ENCODE measurements at places on chromosomes 1 and 21.

DNA sequence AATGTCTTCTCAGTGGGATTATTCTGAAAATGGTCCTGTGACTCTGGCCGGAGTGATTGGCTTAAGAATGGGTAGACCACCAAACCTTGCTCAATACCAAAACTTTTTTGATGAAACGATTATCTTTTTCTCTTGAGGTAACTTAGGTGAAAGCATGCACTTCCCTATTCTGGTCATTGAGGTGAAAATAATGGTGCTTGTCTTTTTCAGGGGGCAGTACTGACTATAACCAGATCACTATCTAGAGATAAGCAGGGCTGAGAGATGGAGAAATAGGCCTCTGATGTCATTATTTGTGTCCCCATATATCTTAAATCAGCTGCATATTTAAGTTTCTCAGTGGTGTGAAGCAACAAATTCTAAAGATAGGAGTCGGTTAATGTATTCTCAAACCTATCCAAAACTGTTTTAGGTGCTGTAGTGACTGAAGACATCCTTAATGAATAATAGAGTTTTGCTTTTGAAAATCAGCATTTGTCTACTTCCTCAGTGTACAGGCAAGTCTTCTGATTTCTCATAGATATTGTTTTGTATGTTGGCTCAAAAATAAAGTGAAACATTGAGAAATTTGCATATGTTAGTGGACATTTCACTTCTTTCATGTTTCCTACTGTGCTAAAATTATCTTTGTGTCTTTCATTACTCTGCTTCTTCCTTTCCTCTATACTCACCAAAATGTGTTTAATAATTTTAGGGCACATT lies 735.3 kb upstream of the ADGRL4 start:
- DNase-seq, result no peak

- peak; percentile 98 for DNase-seq
These were observed at the start of gene PLK3 for GRCh38 chr1:44799770-44800584. Gene PLK3 (plus strand): TSS chr1:44800377. CDS start chr1:44800464, 87 bp downstream.

DNA sequence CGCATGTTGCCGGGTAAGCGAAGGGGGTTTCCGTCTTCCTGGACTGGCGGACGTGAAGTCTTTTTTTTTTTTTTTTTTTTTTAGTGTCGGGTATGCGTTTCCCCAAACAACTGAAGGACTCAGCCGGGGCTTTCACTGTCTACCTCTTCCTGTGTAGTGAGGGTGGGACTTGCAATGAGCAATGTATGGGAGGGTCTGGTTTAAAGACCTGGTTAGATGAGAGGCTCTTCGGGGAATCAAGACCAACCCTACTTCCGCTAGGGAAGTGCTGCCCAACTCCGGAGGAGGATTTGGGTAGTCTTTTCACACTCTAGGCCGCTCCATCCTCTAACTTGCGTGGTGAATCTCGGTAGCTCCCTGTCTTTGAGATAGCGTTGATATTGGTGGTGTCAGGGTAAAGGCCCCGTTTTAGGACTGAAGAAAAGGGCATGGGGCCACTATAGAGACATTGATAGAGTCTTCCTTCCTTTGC lies 754 bp downstream of the PRRC2C start:
- peak; percentile 59 for DNase-seq

DNA sequence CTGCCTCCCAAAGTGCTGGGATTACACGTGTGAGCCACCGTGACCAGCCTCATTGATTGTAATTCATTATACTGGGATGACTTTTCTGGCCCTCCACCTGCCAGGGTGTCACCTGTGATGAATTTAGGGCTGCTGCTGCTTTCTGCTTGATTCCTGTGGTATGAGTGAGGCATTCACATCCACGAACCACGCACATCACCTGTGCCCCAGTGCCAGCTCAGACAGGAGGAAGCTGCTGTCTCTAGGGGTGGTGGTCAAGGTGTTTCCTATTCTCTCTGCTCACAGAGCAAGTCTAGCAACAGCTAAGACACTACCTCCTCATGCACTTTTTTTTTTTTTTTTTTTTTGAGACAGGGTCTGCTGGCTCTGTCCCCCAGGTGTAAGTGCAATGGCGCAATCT lies 12.3 kb upstream of the LDLRAD2 start:
- no peak for DNase-seq

GRCh38 chr1:112509005-112509659 lies 367 bp downstream of the WNT2B start:
- peak; percentile 6 for DNase-seq

DNA sequence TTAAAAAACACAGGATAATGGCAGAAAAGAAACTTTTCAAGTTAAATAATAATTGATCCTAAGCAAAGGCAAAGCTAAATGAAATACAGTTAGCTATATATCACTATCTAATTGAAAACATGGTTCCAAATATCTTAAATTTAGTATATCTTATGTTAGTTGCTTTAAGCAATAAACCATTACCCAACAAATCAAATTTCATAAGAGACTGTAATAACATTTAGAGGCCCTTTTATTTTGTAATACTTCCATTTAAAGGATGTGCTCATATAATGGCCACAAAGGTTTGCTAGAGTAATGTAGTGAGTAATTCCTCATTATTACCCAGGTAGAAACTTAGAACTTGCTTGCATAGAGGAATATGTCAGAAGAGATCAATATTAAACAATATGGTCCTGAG lies 32.3 kb downstream of the RPL5 start:
- no peak for DNase-seq

DNA sequence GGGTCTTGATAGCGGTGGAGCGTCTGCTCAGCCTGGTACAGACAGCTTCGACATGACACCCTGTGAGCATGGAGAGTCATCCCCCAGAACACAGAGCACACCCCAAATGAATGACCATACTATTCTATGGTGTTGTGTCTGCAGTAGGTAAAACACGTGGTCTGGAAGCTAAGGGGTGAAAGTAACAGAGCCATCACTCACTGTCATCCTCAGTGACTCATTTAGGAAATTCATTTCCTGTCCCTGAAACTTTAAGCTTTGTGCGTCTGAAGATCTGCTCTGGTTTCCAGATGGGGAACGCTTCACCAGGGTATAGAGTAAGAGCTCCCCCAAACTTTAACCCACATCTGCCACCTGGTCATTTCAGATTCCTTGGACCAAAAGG lies 94.8 kb upstream of the DISP3 start:
- no peak for DNase-seq

DNA sequence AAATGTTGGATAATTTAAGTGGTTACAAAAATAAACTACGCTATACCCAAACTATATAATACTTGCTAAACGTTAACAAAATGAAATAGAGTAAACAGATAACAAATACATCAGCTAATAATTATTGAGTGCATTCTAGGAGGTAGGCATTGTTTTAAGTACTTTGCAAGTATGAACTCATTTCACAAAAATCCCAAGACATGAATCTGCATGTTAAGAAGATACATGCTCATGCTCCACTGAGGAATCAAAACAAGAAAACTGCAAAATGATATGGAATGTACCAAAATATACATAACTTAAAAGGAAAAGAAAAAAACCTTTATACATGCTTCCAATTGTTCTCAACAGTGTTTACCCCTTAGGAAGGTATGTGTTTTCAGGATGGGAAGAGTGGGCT lies 2.5 kb downstream of the FRRS1 start:
- DNase-seq, result no peak

DNA sequence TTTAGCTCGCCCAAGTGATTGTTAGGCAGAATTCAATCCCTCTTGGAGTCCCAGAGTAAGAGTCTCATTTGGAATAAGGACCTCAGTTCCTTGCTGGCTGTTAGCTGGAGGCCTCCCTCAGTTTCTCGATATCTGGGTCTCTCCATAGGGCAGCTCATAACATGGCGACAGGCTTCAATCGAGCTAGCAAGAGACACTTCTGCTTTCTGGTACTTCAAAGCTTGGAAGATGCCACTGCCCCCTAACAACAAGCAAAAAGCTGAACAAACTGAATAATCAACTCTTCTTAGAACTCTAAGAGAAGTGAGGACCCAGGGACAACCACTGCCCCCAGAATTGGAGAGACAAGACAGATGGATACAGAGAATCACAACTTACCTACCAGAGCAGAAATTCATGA lies 86.2 kb downstream of the TEX35 start:
- no peak for DNase-seq

DNA sequence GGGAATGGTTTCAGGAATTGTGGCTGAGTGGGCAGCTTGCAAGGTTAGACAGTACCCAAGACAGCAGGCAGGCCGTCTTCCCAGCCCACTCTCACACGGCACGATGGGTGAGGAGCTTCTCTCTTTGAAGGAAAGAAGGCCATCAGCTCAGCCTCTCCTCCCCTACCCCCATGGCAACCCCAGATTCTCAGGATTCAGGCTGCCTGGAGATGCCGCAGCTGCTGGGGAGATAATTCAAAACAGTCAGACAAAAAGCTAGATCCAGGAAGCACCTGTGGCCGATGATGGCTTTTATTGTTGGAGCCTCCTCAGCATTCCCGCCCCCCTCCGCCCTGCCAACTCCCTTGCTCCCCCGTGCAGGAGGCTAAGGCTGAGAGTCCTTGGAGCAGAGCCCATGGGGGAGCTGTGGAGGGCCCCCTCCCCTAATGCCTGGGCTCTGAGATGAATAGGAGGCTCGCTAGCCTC lies 220.5 kb downstream of the TRABD2B start:
- no peak for DNase-seq

GRCh38 chr1:14263671-14264070 lies 334.8 kb upstream of the KAZN start:
- no peak for DNase-seq

GRCh38 chr1:21287905-21288514 lies 2.3 kb downstream of the ECE1 start:
- DNase-seq, result no peak

GRCh38 chr21:33047231-33047630 lies 21.5 kb downstream of the OLIG2 start:
- DNase-seq, result no peak

- DNase-seq, result no peak
These were observed 98.4 kb upstream of the TNR start for GRCh38 chr1:175841738-175842187.

GRCh38 chr1:233229288-233229687 lies 66.2 kb downstream of the PCNX2 start:
- no peak for DNase-seq

- no peak for DNase-seq
These were observed 5.1 kb downstream of the DNAJB4 start for GRCh38 chr1:78009836-78010235.

DNA sequence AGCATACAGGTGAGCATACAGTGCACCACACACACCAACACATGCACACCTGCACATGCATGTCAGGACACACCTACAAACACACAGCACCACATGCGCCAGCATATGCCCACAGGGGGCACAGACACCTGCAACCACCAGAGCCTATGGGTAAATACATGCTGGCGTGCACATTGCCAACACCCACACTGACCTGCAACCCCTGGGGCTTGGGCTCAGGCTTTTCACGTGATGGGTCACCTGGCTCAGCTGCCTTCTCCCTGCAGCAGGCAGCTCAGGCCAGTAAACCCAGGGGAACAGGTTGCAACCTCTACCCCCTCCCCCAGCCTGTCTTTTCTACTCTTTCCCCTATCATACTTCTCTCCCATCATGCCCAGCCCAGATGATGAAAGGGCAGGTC lies 8.1 kb downstream of the CD247 start:
- DNase-seq, result no peak

- DNase-seq, result no peak
These were observed 481.4 kb downstream of the PLA2G4A start for GRCh38 chr1:187310038-187310631.

- no peak for DNase-seq
These were observed 57.3 kb downstream of the SYF2 start for GRCh38 chr1:25174730-25175612.

- DNase-seq, result no peak
These were observed 17.1 kb downstream of the RNF220 start for GRCh38 chr1:44422161-44422560.

DNA sequence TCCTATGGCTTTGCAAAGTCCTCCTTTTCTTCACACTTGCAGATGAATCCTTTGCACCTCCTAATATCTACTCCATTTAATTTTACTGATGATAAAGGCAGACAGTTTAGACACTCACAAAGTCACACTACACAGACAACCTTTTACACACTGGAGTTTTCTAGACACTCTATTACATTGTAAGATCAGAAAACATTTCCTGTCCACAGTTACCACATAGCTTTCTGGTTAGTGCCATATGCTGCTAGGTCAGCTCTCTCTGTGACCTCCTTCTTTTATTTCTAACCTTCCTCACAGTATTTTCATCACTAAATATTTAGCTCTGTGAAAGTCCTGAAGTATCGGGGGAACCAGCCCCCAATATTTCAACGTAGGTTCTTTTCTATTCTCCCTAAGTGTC lies 5.1 kb downstream of the SH2D1B start:
- DNase-seq, result no peak

DNA sequence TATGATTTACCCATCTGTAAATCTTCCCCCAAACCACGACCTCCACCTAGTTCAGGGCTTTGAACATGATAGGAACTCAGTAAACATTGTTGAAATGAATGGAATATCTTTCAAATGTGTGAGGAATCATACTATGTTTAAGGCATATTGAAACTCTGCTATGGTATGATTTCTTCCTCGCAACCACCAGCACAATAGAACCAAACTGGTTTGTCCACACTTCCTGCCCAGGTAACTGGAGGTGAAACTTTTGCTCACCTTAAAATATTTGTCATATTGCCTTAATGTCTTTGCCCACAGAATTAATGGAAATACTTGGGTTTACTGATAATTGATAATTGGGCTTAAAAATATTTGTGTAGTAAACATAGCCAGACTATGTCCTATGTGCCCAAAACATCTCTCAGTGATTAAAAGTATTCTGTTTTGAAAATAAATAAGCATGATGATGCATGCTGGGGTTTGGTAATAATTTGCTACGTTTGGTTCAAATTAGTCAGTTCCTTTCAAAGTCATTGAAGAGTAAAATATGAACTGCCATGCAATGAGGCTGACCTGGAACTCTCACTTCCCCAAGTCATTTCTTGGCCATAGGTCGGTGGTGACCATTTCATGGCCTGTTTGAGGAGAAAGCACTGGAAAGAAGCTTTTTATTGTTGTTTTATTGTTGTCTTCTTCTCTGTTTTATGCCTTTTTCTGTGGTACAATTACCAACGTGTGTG lies 73.3 kb downstream of the TNFSF18 start:
- DNase-seq, result no peak

DNA sequence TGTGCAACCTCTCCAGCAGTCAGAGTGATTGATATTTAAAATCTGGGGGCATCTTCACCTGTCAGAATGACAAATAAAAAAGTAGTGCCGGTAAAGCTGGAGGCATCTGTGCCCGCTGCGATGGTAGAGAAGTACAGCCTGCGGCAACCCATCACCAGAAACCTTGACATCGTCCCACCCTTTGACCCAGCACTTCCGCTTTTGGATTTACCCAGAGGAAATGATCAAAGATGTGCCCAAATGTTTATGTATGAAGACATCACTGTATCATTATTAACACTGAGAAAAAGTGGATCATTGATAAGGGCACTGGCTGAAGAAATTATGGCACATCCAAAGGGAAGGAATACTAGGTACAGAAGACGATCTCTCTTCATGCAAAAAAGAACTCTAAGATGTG lies 96.0 kb downstream of the PGBD5 start:
- no peak for DNase-seq

- DNase-seq, result no peak
These were observed 428.7 kb downstream of the PLPP3 start for GRCh38 chr1:56150441-56151215.

- no peak for DNase-seq
These were observed 533.6 kb downstream of the PTPRC start for GRCh38 chr1:199172171-199173124.
